ENCODE measurements at places on chromosomes 2 and 18.

- no peak for DNase-seq
Observed at GRCh38 chr2:203340791-203341487, 12.7 kb downstream of the ABI2 start.

- DNase-seq: no peak
Observed at GRCh38 chr2:216074794-216075193, 6.8 kb downstream of the PECR start.

- DNase-seq: no peak
Observed at GRCh38 chr2:221309892-221310583, 262.1 kb downstream of the EPHA4 start.

- no peak for DNase-seq
Observed at GRCh38 chr2:144132357-144132756, 387.6 kb downstream of the ZEB2 start.

GRCh38 chr2:16604236-16604635 lies 61.4 kb downstream of the CYRIA start:
- DNase-seq: no peak

DNA sequence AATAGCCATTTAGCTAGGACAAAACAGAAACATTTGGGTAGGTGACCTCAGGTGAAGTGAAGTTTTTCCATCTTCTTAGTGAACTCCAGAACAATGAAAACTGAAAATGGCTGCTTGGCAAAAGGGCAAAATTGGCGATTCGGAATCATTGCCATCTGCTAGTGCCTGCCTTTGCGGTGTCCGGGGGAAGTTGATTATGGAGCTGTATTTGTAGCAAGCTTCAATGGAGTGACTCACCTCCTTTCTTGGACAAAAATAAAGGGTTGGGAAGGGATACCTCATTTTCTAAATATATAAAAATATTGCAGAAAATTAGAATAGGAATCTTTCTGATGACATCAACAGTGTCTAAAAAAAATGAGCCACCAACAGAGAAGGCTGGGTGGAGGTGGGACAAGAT lies 460.5 kb downstream of the TGIF1 start:
- DNase-seq: no peak

GRCh38 chr2:47907039-47907781 lies 912 bp upstream of the FBXO11 start:
- DNase-seq: no peak

DNA sequence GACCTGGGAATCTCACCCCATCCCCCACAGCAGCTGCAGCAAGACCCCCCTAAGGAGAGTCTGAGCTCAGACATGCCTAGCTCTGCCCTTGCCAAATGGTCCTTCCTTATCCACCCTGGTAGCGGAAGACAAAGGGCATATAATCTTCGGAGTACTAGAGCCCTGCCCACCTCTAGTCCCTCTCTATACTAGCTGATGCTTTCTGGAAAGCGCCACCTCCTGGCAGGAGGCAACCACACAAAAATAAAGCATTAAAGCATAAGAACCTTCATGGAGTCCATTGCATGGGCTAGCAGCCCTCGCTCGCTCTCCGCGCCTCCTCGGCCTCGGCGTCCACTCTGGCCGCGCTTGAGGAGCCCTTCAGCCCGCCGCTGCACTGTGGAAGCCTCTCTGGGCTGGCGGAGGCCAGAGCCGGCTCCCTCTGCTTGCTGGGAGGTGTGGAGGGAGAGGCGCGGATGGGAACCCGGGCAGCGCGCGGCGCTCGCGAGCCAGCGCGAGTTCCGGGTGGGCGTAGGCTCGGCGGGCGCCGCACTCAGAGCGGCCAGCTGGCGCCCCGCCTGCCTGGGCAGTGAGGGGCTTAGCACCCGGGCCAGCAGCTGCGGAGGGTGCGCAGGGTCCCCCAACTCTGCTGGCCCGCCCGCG lies 941.2 kb downstream of the SUCLG1 start:
- DNase-seq: no peak

DNA sequence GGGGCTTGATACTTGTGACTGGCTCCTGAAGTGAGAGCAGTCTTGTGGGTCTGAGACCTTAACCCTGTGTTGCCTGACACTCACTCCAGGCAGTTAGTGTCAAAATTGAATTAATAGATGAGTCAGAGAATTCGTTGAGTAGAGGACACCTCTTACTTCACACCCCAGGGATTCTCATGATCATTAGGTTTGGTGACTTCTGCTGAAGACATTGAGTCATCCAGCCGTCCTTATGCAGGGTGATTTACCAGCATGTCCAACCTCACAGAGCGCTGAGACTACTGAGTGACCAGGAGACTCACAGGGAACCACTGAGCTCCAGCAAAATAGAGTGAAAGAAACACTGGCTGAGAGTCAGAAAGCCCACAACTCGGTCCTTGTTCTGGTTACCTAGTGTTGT lies 36.0 kb upstream of the EVA1A start:
- no peak for DNase-seq

- no peak for DNase-seq
Observed at GRCh38 chr2:26569216-26570082, 71.7 kb downstream of the CIB4 start.

All from activated naive CD8-positive, alpha-beta T cell treated with anti-CD3 and anti-CD28 coated beads, Interleukin-2, amount 50 U/mL, for 16 hours (primary cell).